ENCODE measurements at places on chromosomes 4 and X.

DNA sequence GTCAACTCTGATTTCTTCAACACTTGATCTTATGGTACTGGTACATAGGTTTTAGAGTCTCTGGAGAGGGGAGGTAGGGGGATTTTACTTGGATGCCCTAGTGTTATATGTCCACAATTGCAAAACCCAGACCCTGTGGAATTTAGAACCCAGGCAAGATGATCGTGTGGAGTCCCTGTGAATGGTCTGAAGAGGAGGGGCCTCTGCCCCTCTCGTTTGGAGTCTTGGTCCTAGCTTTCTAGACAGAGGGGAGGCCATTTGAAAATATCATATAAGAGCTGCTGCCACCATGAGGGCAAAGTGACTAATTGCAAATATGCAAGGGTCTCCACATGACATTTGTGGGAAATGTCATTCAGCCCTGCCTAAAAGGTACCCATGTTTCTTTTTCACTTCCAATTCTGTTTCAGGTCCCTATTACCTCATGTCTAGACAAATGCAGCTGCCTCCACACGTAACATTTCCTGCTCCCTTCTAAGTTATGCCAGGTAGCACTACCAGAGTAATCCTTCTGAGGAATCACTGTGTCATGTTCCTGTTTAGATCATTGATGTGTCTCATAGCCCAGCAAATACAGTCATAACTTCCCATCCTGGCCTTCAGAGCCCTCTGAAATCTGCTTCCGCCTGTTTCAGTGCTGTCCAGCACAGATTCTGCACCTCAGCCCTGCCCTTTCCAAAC is 126.8 kb downstream of the KLHL8 start:
- no peak for DNase-seq

DNA sequence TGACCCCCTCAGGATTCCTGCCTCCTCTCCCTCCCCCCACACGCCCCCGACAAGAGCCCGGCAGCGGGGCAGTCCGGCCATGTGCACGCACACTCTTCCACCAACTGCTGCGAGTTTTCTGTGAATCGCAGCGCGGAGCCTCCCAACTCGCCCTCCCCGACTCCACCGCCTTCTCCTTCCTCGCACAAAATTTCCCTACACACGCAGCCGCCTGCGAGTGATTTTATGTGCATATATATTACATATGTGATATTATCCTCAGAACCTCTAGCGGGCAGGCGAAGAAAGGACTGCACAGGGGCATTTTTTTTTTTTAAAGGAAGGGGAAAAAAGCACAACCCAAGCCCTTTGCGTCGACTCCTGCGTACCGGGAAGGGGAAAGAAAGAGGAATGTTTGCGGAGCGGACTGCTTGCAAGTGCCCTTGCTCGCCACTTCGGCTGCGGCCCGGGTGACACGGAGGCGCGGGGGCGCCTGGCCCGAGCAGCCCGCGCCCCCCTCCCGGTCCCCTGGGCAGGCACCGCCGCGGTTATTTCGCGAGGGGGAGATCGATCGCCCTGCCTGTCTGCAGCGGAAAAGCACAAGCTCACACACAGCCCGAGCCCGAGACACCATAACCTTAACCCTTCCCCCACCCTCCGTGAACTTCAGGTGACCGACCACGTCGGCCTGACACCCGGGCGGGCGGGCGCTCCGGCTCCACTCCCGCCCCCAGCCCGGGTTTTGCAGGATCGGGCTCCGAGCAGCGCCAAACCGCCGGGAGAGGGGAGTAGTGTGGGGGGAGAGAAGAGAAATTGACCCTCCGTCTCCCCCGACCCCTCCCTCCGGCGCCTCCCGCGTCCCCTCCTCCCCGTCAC is 2.3 kb downstream of the ZNF827 start:
- DNase-seq: peak; percentile 69

- DNase-seq: no peak
Observed at GRCh38 chr4:113469926-113470325, 291.6 kb downstream of the CAMK2D start.

GRCh38 chrX:345020-345925 is 26.7 kb upstream of the GTPBP6 start:
- DNase-seq: no peak

DNA sequence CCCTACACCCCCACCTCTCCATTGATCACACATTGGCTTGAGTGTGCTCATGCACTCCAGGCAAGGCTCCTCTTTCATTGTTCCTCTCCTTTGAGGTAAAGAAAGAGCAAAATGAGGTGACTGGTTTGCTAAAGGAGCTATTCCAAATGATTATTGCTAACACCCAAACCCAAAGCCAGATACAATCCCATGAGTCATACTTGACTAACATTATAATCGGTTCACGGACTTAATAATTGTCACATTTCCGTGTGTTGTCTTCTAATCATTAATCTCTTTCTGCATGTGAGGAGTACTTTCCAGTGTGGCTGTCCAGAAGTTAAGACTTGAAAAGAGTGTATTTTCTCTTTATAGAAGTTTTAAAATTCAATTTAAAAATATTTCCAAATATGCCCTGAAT is 174.3 kb upstream of the SFRP2 start:
- DNase-seq: no peak

DNA sequence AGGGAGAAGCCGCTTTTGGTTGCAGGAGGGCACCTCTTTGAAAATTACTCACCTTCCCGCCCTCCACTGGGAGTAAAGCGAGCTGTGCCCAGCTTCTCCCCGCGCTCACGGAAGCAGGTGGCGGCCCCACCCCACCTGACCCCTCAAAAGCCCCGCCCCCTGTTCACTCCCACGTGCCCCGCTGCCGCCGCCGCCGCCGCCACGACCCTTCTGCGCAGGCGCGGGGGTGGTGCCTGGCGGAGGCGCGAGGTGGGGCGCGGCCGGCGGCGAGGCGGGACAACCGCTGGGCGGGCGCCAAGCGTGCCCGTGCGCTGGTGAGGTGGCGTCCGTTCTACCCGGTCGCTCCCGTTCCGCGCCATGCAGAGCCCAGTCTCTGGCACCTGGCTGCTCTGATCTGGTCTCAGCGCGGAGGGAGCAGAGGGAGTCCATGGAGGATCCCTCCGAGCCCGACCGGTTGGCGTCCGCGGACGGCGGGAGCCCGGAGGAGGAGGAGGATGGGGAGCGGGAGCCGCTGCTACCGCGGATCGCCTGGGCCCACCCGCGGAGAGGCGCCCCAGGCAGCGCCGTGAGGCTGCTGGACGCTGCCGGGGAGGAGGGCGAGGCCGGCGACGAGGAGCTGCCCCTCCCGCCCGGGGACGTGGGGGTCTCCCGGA is at the start of gene PI4K2B:
Gene PI4K2B, plus strand, starts transcription at position 297 of the 653 bp plus-strand sequence. Its CDS starts 131 bp downstream, at position 428.
- peak; percentile 78 for DNase-seq

DNA sequence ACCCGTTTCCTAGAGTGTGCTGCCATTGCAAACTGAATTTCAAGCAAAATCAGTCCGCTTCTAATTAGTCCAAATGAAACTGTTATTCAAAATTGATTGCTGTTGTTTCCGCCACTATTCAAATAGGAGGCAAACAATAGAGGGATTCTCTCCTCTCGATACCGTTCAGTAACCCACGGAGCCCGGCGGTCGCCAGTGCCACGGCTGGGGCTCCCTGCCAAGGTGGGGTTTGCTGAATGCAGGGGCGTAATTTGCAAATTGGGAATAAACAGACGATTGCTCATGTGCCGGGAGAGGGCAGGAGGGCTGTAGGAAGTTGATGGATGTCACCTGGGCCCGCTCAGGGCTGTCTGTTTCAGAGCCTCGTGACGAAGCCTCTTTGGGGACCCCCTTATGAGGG is 8.8 kb downstream of the ADRA2C start:
- no peak for DNase-seq

DNA sequence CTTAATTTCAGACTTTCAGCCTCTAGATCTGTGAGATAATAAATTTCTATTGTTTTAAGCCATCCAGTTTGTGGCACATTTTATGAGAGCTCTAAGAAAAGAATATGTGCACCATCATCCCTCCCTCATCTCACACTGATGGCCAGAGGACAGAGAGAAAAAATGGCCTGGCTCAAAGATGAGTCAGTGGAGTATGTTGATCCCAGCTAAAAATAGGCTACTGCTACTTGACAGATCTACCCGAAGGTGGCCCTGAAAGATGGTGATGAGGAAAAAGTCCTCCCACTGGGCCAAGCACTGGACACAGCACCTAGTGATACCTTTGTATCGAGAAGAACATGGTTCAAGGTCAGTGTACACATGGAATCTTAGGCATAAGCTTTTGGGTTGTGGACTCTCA is 38.2 kb upstream of the DCTD start:
- no peak for DNase-seq

- no peak for DNase-seq
Observed at GRCh38 chrX:16186380-16187007, 19.2 kb downstream of the MAGEB17 start.

GRCh38 chr4:150379454-150379853 is 202.5 kb upstream of the MAB21L2 start:
- DNase-seq: no peak

DNA sequence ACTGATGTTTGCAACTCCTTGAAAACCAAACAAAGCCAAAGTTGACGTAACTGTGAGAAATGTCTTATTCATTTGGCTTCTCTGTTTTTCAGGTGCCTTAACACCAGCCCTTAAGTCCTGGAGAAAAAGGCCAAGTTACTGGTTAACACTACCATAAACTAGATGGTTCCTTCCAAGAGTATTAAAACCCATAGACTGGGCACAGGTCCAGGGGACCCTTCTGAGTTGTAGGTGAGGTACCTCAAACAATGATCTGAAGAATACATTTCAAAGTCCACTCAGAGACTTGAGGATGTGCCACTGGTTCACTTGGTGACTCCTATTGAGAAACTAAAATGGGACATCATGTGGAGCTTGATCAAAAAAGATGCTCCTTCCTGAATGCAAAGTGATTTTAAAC is 87.0 kb downstream of the NKX6-1 start:
- no peak for DNase-seq

GRCh38 chr4:168421671-168422070 is 58.6 kb downstream of the DDX60L start:
- no peak for DNase-seq

DNA sequence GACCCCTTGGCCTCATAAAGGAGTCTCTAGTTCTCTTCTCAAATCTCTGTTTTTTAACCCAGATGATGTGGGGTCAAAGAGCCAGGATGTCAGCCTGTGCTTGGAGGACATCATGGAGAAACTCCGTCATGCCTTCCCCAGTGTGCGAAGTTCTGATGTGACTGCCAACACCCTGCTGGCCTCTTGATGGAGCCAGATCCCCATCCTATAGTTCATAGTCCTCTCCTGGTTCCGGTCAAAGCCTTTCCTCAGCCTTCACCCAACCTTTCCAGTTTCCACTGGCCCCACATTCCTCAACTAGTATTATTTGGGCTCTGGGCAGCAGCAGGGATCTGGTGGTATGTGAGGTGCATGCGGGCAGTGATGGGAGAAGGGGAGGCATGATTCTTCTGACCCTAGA is 30.7 kb downstream of the TAF7L start:
- DNase-seq: peak; percentile 2

- DNase-seq: peak; percentile 90
Observed at GRCh38 chr4:165502916-165503907, 124.4 kb downstream of the CPE start.

DNA sequence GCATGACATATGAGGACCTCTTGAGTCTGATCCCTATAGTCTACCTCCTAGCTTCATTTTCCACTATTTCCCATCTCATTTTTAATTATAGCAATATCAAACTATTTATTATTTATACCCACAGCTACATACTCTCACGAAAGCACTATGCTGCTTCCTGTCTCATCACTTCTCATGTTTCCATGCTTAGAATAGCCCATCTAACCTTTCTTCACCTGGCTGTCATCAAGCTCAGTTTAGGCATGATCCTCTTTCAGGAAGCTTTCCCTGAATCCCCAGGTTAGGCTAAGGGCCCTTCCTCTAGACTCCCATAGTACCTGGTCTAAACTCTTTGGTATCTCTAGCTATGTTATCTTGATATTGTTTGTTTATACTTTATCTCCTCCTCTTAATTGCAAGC is 137.8 kb downstream of the TBC1D19 start:
- no peak for DNase-seq

DNA sequence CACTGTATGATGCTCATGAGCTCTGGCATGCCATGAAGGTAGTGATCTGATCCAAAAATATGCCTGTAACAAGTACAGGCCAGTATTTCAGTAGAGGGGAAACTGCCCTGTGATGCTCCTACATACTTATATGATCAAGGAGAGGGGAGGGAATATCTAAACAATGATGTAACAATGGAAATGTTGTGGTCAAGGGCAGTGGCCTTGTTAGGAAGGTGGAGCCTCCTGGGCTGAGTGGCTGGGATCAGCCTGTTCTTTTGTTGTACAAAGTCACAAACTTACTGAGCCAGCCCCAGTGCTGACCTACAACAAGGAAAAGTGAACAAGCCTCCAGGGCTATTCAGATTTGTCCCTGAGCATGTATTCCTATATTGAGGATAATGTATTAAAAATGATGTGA is 70.3 kb downstream of the ANXA10 start:
- no peak for DNase-seq

DNA sequence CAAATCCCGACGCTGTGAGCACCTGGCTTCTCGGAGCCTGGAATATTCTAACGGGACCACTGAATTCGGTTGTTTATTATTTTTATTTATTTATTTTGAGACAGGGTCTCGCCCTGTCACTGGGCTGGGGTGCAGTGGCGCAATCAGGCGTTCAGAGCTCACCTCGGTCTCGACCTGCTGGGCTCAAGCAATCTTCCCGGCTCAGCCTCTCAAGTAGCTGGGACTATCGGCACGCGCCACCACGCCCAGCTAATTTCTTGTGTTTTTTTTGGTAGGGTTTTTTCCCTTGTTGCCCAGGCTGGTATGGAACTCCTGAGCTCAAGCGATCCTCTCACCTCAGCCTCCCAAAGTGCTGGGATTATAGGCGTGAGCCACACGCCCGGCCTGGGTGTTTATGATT is 21.5 kb upstream of the S100P start:
- no peak for DNase-seq

DNA sequence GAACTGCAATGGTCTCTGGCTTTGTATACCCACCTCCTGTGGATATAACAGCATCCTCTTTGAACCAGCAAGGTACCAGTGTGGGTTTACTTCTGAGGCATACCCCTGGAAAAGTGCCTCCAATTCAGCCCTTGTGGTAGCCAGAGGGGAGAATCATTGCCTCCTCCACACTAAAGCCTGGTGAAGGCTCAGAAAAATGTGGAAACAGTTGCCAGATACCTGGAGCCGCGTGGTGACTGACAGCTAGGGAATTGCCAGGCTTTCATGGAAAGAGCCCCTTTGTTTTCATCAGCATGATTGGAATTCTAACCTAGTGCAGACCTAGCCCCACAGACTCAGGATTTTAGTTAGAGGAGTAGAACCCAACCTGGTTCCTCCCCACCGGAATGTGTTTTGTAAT is 168.6 kb upstream of the KLF3 start:
- no peak for DNase-seq

DNA sequence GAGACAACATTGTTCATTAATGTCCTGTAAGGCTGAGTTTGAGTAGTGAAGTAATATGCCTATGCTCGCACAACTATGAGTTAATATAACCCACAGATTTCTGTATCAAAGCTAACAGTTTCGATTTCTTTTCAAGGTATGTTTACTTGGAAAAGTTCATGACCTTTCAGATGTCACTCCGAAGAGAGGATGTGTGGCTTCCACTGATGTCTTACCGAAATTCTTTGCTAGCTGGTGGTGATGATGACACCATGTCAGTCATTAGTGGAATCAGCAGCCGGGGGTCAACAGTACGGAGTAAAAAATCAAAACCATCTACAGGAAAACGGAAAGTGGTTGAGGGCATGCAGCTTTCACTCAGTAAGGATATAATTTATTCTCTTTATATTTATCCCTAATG is 124.9 kb downstream of the STAG2 start:
- no peak for DNase-seq

All from fibroblast of gingiva (primary cell).